RPMI8226 (cell line): ENCODE measurements at places on chromosomes 16 and 17.
A peak's percentile ranks its signal among the peaks of the same experiment; 100 is the strongest.

DNA sequence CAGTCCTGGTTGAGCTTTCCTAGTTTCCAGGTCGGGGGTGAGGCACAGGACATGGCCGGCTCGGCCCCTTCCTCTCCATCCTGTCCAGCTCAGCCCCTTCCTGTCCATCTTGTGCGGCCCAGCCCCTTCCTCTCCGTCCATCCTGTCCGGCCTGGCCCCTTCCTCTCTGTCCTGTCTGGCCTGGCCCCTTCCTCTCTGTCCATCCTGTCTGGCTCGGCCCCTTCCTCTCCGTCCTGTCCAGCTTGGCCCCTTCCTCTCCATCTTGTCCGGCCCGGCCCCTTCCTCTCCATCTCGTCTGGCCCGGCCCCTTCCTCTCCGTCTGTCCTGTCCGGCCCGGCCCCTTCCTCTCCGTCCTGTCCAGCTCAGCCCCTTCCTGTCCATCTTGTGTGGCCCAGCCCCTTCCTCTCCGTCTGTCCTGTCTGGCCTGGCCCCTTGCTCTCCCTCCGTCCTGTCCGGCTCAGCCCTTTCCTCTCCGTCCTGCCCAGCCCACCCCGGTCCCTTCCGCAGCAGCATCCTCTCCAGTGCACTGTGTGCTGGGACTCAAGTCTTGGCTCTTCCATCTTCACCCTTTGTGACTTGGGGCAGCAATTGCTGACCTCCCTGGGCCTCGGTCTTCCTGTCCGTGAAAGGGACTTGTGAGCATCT lies 5.5 kb upstream of the ZNF750 start:
- no peak for DNase-seq

- peak; percentile 23 for DNase-seq
Measured at GRCh38 chr17:71460943-71461342, 659.9 kb upstream of the SOX9 start.

- DNase-seq, result no peak
Measured at GRCh38 chr16:31114468-31114867, 3.0 kb upstream of the KAT8 start.

- DNase-seq, result no peak
Measured at GRCh38 chr16:72159801-72160200, 12.2 kb downstream of the PMFBP1 start.

DNA sequence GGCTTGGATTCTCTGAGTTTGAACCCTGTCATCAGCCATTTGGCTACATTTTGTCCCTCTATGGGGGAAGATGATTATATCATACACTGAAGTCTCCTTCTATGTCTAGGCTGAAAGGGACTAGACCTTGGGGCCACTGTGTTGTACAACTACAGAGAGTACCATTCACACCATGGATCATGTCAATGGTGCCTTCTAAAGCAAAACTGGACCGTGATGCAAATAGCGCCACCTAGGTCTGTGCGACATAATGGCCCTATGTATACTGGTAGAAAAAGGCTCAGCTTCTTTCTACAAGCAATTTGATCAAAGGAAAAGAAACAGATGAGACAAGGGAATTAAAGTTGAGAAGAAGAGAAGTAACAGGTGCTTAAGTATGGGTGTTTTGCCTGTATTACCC lies 100.7 kb downstream of the LYRM1 start:
- peak; percentile 42 for DNase-seq

- no peak for DNase-seq
Measured at GRCh38 chr16:24051125-24051524, 205.0 kb upstream of the CACNG3 start.

DNA sequence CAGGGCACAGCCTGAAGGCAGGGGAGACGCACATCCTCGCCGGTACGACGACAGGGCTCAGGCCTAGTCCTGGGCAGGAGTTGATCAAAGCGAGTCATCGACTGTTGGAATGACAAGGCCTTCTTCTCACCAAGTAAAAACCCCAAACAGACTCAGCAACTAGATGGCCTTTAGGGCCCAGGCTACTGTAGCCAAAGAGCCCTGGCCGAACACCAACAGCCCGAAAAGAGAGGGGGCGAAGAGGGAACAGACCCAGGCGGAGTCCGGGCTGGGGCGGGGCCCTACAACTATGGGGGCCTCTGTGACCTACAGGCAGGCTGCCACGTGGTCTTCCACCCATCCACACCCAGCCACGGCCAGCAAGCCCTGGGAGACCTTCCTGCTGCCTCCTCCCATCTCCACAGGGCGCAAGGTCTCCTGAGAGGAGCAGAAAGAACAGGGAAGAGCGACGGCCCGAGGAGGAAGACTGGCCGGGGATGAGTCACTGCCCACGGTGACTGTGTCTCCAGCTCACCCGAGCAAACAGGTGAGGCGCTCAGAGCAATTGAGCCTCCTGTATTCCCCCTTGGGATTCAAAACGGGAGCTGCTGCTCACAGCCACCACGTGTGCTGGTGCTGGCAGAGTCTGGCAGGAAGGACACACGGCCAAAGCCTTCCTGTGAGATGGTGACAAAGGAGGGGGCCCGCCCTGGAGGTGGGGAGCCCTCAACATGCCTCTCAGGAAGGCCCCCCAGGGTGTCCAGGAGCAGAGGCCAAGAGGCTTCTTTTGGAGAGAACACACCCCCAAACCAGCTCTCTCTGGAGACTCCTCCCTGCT lies 17.7 kb downstream of the SLC16A3 start:
- no peak for DNase-seq

DNA sequence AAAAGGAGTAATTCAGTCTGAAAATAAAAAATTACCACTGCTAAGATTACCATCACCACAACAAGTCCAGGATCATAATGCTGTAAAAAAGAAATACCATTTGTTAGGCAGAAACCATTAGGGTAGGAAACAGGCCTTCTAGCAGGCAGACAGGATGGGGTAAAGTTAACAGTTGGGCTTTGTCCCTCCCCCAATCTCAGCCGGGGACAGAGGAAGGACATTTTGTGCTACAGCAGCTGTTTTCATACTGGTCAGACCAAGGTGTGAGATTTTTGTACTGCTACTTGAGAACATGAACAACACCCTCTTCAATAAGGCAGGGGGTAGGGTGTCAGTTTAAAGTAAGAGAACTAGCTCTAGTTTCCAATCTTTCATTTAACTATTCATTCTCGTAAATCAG lies 49.2 kb upstream of the ITGA2B start:
- DNase-seq, result peak; percentile 17

DNA sequence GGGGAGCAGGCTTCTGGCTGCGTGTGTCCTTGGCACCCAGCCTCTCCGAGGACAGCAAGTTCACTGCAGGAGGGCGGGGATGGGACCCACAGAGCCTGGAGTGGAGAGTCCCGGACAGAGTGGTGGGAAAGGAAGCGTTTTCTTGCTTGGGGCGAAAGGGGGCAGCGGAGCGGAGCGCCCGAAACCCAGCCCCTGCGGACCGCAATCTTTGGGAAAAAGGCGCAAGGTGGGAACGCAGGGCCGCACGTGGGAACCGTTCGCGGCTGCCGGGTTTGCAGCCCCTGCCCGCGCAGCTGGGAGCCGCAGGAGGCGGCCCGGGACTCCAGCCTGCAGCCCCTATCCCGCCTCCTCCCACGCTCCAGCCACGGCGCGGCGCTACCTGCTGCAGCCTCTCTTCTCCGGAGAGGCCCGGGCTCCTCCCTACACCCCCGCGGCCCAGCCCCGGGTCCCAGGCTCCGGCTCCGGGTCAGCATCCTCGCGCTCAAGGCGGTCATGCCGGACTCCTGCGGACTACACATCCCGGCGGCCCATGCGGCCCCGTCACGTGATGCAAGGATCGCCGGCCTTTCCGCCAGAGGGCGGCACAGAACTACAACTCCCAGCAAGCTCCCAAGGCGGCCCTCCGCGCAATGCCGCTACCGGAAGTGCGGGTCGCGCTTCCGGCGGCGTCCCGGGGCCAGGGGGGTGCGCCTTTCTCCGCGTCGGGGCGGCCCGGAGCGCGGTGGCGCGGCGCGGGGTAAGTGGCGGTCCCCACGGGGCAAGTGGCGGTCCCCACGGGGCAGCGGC lies at the start of the genes NTHL1 and TSC2:
TSS of gene NTHL1 (minus strand) at position 505 of the 786 bp plus-strand sequence. CDS start at position 494, 11 bp downstream.
TSS of gene TSC2 (plus strand) at position 656 of the 786 bp plus-strand sequence. CDS start 631 bp downstream, outside the sequence.
- DNase-seq, result peak; percentile 99

DNA sequence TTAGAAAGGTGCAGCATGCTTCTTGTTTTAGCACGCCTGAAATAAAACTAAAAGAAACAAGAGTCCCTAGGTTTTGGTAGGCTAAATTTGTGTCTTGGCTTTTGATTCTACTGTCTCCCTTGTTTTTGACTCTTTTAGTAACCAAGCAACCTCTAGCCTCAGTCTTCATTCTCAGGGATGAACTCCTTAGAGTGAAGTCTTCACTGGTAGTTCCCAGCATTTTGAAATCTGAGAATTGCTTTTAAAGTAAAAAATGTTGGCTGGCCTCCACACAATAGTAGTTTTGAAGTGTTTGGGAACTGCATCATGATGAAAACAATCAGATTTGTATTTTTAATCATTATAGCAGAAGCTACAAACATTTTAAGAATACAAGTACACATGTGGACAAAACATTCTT lies 6.1 kb upstream of the CDR2 start:
- no peak for DNase-seq

- DNase-seq, result no peak
Measured at GRCh38 chr17:82438401-82439193, 12.0 kb downstream of the CYBC1 start.

- DNase-seq, result peak; percentile 34
Measured at GRCh38 chr16:8634991-8635736, 13.7 kb downstream of the METTL22 start.

DNA sequence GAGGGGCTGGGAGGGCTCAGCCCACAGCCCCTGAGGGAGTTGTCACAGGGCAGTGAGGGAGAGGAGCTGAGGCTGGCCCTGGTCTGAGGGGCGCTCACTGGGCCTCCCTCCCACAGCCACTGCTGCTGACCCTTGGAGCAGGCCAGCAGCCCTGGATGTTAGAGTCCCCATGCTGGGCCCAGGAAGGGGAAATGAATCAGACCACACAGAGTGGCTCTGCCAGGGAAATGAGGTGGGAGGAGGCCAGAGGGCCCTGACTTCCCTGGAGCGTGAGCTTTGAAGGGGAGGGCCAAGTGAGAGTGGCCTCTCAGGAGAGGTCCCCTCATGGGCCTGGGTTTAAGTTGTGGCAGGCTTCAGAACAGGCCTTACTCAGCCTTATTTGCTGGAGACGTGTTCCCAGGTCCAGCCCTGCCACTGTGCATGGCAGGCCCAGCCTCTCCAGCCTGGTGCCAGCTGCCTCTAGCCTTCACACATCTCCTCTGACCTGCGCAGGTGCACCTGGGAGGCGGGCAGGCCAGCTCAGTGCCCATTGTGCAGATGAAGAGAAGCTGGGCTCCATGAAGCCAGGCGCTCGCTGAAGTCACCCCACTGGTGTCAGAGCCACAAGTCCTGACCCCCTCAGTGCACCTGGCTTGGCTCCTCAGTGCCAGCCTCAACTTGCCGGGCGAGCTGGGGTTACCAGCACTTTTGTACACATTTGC lies 15.4 kb downstream of the GPT2 start:
- no peak for DNase-seq

- DNase-seq, result no peak
Measured at GRCh38 chr16:11126399-11127054, 129.5 kb downstream of the SOCS1 start.

GRCh38 chr16:31428638-31429247 lies 583 bp upstream of the COX6A2 start:
- no peak for DNase-seq

- no peak for DNase-seq
Measured at GRCh38 chr16:89110641-89111040, 17.0 kb downstream of the ACSF3 start.

DNA sequence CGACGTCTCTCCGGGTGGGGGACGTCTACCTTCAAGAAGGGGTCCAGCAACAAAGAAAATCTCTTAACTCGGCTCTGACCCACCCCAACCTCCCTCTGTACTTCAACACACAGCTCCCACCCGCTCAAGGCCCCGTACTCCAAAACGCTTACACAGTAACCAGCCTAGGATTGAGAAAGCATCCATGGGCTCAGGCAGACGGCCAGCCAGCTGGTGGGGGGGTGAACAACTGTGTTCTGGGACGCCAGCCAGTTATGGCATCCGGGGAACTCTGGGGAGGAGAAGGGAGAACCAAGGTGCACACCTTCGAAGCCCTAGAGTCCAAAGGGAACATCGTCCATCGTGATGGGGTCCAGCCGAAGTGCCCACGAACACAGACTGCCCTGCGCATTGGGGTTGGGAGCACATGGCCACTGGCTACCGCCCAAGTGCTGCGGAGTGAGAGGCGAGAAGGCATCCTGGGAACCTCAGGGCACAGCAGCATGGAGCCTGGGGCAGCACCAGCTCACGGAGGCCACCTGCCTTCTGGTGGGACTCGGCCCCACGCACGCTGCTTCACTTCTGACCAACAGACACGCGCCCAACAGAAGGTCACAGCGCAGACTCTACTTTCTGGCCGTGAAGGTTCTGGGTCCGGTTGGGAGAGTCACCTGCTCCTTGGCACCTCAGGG lies 14.3 kb downstream of the SLC16A3 start:
- no peak for DNase-seq

- DNase-seq, result peak; percentile 45
Measured at GRCh38 chr17:40190197-40191021, 13.1 kb downstream of the RAPGEFL1 start.

- no peak for DNase-seq
Measured at GRCh38 chr17:57689254-57689653, 55.8 kb downstream of the CCDC182 start.

- no peak for DNase-seq
Measured at GRCh38 chr17:46027048-46027975, 28.3 kb downstream of the STH start.

DNA sequence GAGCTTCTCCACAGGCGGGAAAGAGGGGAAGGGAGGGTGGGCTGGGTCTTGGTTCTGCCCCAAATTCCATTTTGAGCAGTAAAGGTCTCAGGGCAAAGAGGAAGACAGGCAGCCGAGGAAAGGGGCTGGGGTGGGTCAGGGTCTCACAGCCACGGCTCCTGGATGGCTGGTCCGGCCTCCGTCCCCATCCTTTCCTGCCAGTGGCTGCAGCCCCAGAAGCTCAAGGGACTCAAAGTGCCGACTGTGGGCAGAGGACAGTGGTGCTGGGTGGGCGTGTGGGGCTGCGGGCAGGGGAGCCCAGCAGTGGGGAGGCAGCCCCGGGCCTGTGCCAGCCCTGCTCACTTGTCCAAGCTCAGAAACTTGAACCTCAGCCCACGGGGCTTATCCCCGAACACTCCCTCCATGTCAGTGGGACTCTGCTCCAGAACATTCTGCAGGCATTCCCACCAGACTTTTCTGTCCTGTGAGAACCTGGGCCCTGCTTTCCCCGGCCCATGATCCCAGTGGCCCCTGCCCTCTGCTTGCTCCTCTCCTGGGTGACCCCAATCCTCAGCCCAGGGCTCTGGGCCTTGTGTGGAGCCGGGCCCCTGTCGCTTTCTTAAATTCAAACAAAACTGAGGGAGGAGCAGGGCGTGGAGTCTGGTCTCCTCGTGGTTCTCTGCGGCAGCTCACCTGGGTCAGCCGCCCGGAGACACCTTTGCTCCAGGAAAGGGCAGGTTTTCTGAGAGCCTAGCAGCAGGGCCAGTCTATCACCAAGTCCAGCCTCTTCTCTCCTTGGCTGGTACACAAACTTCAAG lies 117.8 kb upstream of the METRNL start:
- DNase-seq, result peak; percentile 11
